ENCODE measurements at places on chromosomes 7 and 10.

GRCh38 chr10:88115407-88115806, 252.0 kb downstream of the PTEN start:
- DNase-seq, result no peak

- DNase-seq, result no peak
Observed at GRCh38 chr10:85618841-85619240, 747.8 kb downstream of the GRID1 start.

DNA sequence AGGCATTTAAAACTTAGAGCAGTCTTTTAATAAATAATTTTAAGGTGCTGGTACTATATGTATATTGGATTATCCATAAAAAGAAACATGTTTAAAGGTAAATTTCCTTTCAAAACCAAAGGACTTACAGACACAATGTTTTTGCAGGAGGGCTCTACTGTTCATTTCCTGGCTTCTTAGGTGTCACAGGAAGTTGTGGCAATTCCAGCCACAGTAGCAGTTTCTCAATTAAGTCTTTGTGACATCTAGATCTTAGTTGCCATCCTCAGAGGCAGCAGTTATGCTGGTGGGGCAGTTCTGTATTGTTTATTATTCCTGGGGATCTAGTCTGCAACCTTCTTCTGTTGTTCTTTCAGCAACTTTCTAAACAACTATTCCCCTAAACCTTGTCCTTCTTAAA, 460.1 kb downstream of the MAGI2 start:
- no peak for DNase-seq

GRCh38 chr7:155973451-155973997, 161.3 kb upstream of the SHH start:
- no peak for DNase-seq

GRCh38 chr10:71561003-71561574, 158.5 kb downstream of the C10orf105 start:
- no peak for DNase-seq

DNA sequence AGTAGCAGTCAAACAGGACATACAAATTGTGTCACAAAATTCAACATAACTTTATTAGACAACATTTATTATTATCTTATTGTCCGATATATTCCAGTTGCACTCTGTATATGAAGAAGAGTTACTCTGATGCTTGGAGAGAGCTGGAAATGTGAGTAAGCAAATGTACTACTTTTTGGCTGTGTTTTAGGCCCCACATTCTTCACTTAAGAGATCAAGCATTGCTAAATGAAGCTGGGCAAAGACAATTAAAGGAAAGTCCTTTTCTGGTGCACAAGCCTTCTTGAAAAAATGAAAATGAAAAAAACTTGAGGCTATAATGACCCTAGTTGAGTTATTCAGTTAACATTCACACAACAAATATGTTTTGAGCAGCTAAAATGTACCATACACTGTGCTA, 26.1 kb downstream of the MYPN start:
- no peak for DNase-seq

- DNase-seq, result no peak
Observed at GRCh38 chr10:48333856-48334255, 27.4 kb downstream of the MAPK8 start.

DNA sequence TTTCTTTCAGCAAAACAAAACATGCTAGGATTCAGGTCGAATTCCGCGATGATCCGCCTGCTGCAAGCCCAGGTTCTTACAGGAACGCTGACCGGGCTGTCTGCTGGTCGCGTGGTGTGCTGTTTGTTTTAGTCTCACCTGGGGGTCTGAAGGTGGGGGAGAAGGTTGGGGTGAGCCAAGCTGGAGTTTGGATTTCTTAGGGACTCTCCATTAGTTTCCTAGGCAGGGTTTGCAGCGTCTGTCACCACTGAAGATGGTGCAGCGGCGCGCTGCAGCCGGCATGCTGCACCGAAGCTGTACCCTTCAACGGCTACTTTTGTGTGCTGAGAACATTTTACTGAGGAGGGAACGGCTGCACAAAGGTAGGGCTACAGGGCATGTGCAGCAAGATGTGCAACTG, 48.7 kb downstream of the GCC1 start:
- DNase-seq, result no peak

DNA sequence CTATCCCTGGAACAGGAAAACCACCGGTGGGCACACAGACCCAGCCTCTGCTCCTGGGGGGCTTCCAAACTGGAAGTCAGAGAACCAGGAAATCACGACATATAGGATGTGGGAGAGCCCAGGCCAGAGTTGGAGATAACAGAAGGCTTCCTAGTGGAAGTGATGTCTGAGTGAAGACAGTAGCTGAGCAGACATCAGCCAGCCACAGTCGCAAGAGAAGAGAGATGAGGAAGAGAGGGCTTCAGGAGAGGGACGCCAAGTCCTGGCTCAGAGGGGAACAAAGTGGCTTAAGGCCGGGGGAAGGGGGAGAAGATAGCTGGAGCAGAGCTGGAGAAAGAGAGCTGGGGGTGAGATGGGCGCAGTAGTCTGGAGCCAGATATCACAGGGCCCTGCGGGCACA, 30.9 kb upstream of the ELN start:
- DNase-seq, result no peak

DNA sequence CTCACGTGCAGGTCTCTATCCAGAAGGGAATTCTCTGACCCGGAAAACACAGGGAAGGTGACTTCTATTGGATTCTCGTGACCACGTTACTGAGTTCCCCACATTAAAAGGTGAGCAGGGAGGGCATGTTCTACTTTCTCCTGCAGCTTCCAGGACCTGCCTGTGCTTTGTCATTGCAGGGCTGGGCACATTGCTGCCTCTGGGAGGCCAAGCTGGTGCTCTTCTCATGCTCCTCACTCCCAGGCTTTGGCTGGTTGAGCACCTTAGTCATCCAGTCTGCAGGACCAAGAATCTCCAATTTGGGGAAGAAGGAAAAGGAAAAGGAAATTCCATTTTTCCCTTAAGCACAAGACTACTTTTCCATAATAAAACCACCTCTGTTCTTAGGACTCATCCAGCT, 86.5 kb upstream of the TMEM72 start:
- no peak for DNase-seq

DNA sequence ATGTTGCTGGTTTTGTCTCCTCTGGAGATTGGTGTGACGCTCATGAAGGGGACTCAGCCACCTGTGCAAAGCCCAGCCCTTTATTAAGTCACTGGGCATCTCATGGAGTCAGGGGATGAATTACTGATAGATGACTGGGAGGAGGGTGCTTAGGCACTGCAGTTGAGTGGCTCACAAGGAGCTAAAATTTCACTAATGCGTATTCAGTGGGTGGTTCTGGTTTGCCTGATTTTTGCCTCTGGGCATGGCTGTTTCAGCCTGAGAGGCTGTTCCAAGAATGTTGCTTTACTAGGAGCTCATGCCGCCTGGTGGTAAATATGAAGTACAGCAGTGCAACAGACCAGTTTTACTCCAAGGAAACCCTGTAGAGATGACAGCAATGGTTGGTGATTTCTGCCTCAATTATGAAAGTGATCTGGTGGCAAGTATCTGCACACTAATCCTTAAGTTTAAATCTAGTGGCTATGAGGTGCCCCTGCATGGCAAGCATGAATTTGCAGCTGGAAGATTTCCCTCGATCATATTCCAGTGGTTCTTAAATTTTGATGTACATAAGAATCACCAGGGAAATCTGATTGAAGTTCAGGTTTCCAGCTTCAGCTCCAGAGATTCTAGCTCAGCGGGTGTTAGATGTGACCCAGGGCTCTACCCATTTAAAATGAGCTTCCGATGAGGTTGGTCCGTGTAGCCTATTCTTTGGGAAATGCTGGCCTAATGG, 19.9 kb downstream of the ACTA2 start:
- DNase-seq, result no peak

DNA sequence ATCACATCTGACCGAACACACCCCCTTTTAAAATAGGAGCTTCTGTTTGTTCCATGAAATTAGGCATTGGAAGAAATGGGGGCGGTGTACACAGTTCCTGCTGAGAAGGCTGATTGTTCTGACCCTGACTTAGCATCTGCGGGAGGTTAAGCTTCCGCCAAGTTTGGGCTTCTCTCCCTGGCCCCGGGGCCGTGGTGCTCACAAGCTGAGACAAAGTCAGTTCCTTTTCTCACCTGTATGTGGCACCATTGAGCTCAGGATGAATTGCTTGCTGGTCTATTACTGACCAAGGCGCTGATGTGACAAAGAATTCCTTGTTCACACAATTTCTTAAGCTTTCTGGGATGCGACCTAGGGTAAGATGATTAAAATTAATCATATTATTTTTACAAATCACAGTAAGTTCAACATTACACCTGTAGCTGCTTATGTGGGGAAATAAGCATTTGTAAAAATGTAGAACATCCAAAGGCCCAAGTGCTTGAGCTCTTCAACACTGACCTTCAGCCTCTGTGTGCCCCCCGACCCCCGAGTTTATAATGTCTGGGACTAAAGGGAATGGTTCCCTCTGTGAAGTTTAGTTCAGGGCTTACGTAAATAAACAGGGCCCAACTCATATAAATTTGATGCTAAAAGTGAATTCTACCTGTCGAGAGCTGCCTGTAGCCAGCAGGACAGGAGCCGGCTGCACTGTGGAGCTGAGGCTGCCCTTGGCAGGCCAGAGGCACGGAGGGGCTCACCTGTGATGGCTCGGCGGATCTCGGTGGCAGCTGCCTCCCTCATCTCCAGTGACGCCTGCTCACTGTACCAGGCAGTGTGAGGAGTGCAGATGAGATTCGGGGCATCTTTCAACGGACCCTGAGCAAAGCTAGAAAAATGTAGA, 50.8 kb downstream of the ZRANB1 start:
- no peak for DNase-seq

- DNase-seq, result no peak
Observed at GRCh38 chr10:101367569-101368453, 13.8 kb downstream of the BTRC start.

DNA sequence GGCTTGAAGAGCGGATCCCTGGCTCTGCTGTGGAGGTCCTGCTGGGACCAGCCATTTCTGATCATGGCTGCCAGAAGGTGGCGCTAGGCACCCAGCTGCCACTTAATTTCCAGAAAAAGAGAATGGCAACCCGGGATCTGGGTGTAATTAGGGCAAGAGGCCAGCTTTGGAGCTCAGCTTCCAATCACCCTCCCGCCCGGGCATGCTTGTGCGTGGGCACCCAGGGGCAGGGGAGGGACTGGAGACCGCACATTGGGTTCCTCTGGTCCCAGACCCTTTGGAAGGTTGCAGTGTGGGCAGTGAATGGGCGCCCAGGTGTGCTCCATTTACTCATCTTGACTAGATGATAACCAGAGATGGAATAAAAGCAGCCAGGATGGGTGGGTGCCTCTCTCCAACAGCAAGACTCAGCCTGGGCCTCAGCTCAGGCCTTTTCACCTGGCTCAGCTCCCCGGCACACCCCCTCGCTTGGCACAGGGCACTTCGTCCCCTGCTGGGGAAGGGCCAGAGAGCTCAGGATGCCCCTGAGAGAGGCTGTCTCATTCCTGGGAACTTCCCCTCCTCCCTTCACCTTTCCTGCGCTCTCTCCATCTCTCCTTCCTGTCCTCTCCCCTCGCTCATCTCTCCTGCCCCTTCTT, 14.7 kb downstream of the FAM241B start:
- DNase-seq, result no peak

- DNase-seq, result no peak
Observed at GRCh38 chr10:46520381-46520780, 36.1 kb downstream of the GPRIN2 start.

- DNase-seq, result no peak
Observed at GRCh38 chr10:98425511-98426352, 10.8 kb upstream of the PYROXD2 start.

DNA sequence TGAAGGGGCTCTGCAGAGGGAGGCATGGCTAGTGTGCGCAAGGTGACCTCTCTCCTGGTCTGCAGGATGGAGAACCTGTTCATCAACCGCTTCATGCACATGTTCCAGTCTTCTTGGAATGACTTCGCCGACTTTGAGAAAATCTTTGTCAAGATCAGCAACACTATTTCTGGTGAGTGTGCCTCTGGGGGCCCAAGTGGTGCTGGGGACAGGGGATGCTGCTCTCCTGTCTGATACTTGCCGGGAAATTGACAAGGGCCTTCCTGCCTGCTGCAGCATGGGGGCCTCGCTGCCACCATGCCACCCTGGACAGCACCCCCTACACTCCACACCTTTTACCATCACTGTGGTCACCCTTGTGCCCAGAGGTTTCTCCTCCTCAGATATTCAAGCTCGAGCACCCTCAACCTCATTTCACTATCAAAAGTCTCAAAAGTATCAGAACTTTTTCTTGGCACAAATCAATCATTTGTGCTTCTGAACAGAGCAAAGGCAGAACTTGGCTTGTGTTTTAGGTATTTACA, 50.0 kb downstream of the ALOX5 start:
- no peak for DNase-seq

GRCh38 chr10:125778556-125778955, 2.9 kb upstream of the MMP21 start:
- no peak for DNase-seq

DNA sequence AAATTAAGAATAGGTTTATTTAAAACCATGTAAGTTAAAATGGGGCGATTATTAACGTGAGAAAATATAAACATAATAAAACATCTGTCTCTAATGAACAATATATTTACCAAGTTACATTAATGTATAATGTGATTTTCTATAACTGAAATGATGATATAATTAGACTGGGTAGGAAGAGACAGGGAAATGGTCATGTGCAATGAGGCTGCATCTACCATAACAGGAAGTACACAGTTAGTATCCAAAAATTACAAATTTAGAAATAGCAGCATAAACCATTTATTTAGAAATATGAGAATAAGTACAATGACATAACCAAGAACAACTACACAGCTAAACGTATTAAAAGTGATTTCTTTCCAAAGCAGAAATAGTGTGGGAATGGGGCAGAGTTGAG, 25.8 kb upstream of the BET1 start:
- DNase-seq, result no peak

DNA sequence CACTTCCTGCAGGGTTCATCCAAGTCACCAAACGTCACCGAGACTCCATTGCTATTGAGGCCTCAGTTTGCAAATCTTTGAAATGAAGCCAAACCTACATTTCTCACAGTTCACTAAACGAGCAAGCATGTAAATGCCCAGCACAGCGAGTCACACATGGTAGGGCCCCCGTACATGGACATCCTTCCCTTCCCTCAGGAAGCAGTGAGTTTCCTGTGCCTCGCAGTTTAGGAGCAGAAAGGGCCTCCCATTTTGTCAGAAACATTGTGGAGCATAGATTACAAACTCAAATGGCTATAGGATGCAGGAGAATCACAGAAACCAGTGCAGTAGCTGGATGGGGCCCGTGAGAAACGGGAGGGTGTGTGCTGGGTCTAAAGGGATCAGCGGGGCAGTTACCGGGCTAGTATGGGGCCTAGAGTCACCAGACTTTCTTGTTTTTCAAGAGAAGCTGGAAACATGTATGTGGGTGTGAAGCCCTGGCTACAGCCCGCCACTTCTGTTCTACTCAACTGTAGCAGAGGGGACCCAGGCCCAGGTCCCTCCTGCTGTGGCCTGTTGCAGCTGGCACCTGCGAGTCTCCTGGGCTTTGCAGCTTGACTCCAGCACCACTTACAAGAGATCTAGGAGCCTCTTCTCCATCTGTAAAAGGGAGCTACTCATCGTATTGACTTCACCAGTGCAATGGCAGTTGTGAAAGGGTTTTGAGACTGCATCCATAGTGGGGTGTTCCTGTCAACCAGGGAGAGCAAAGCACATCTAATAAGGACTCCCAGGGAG, 14.2 kb upstream of the SLC18A3 start:
- no peak for DNase-seq

All from activated naive CD4-positive, alpha-beta T cell (primary cell).